ENCODE measurements at places on chromosomes 2 and 18.

DNA sequence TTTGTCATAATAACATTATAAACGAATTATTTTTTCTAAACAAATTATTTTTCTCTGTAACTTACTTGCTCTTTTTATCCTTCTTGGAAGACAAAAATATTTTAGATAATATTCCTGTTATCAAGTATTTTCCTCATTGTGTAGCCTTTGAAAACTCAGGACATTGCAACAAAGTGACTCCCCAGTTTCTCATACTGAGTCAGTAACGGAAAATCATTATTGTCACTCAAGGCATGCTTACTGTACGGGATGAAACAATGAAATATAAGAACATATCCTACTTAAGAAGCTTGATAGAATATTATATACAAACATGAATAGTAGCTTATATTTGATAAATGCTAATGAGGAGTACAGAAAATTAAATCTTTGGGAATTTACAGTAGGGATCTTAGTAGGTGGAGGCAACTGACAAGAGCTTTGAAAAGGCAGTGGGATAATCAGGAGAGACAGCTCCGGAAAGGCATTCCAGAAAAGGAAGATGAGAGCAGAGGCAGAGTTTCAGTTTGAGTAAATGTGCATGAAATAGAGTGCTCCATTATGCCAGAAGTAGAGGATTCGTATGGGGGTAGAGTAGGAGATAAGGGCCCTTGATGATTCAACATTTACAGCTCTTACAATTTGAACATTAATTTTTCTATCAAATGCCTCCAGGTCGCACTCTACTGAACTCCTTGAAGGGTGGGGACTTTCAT, 14.0 kb upstream of the YES1 start:
- DNase-seq = no peak

DNA sequence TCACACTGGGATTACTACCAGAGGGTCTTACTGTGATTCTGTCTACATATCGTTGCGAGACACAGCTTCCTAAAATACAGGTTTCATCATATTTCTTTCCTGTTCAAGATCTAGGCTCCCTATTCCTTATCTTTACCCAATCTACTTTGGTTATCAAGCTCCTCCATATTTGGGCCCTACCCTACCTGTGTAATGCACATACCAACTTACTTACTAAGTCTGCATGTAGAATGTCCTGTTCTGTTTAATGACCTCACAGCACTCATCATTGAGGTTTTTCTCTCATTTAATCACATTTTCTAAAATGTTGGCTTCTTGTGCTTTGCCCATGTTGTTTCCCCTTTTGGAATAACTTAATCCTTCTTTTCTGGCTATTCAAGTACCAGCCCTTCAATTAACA, 551.1 kb downstream of the ZEB2 start:
- DNase-seq = no peak

- no peak for DNase-seq
Measured at GRCh38 chr2:234881413-234882241, 70.2 kb upstream of the SH3BP4 start.

DNA sequence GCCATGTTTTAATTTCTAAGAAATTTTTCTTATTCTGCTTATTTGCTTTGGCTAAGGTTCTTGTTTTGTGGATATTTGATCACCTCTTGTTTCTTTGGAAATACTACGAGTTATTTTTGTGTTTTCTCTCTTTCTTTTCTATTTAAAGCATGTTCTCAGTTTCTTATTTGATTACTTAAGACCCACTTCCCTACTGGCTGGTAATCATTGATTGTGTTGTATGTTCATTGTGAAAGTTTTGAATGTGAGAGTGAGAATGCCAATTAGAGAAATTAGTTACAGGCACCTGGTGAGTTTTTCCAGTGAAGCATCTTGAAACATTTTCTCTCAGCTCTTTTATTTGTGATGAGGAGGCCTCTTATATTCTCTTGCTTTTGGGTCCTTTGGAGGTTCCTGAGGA, 226.7 kb upstream of the MC4R start:
- DNase-seq = no peak

- no peak for DNase-seq
Measured at GRCh38 chr2:73291093-73291460, 2.3 kb downstream of the EGR4 start.

DNA sequence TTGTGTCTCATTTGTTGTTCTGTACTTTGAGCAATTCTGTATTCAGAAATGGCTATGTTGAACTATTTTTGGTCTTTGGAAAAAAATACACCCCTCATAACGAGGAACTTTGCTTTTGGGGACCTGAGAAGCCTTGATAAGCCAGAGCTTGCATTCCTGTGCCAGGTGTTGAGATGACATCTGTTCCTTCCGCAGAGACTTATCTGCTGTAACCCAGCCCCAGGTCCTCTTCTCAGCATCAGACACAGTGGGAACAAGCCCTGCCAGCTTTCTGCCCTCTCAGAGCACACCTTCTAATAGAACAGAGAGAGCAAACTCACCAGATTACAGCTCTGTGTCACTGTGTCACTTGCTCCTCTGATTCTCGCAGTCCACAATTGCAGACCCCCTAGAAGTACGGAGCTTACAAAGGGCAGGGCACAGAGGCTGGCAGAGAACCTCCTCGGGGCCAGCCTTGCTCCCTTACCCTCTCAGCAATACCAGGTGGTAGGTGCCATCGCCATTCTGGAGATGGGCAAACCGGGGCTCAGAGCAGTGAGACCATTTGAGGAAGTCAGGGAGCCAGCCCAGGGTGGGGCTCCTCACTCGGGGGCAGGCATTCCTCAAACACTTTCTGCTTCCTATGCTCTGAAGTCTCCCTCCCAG, 97.4 kb downstream of the DDX1 start:
- DNase-seq = no peak

- no peak for DNase-seq
Measured at GRCh38 chr2:128374001-128374710, 55.5 kb upstream of the HS6ST1 start.

GRCh38 chr2:139175510-139175909, 395.3 kb upstream of the NXPH2 start:
- no peak for DNase-seq

- DNase-seq = no peak
Measured at GRCh38 chr2:120307482-120307881, 38.5 kb upstream of the INHBB start.

- no peak for DNase-seq
Measured at GRCh38 chr2:191174442-191174841, 23.6 kb upstream of the STAT4 start.

- DNase-seq = no peak
Measured at GRCh38 chr18:10840743-10841142, 308.6 kb downstream of the PIEZO2 start.

DNA sequence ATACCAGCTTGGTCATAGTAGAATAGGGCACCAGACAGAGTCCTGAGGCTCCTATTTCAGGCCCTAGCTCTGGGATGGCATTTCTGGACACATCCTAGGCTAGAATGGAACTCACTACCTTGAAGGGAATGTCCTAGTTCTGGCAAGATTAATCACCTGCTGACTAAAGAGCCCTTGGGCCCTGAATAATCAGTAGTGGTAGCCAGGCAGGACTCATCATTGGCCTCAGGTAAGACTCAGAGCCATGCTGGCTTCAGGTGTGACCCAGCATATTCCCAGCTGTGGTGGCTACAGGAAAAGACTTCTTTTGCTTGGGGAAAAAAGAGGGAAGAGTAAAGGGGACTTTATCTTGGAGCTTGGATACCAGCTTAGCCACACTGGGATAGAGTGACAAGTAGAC, 131.0 kb upstream of the SRD5A2 start:
- no peak for DNase-seq

- no peak for DNase-seq
Measured at GRCh38 chr2:24972315-24972961, 683 bp upstream of the DNAJC27 start.

DNA sequence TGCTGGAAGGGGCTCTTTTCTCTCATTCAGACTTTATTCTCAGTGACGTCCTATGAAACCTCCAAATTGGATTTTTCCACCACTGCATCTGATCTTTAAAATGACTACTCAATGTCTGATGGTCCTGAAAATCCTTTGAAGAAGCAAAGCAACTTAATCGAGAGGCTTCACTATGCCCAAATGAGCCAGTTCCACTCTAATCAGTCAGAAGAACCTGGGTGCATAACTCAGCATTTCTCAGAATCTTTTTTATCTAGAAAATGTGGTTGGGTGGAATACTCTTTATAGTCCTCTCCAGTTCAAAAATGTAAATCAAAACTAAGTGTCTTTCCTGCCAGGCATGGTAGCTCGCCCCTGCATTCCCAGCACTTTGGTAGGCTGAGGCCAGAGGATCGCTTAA, 60.7 kb downstream of the PRELID3A start:
- no peak for DNase-seq

- no peak for DNase-seq
Measured at GRCh38 chr2:111219734-111220505, 99.2 kb downstream of the BCL2L11 start.

- no peak for DNase-seq
Measured at GRCh38 chr18:33577685-33578517, at the start of gene ASXL3. Gene ASXL3, plus strand, starts transcription at chr18:33578219. Its CDS starts 413 bp downstream, at chr18:33578632.

GRCh38 chr2:238107525-238108422, 7.6 kb downstream of the ESPNL start:
- no peak for DNase-seq

DNA sequence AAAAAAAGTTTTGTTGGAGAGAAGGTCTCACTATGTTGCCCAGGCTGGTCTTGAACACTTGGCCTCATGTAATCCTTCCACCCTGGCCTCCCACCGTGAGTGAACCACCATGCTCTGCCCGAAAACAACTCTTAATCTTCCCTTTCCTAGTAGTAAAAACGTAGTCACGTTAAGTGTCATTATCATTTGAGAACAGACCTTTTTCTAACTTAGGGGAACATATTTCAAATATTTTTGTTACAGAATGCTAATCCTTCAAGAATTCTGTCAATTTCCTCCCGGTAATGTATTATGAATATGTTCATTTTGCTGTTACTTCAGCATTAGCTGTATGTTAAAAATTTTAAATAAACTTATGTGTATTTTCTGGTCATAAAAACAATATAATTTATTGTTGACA, 49.7 kb downstream of the MTA3 start:
- DNase-seq = no peak

- no peak for DNase-seq
Measured at GRCh38 chr2:9235147-9236044, 28.8 kb downstream of the ASAP2 start.

GRCh38 chr18:37710726-37711125, 145.1 kb upstream of the CELF4 start:
- no peak for DNase-seq

DNA sequence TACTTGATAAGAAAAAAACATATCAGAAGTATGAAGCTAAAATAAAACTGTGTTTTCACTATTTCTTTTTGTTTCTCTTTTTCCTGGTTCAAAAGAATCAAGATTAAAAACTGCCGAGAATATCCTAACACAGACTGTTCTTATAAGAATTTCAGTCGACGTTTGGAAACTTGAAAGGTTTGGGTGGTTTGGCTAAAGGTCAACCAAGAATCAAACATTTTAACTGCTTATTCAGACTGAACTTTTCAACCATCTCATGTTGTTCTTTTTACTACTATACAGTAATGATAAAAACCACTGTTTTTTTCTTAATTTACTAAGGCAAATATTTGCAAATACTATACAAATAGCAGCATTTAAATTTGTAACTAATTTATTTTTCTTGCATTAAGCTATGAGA, 308.5 kb upstream of the TFPI start:
- no peak for DNase-seq

DNA sequence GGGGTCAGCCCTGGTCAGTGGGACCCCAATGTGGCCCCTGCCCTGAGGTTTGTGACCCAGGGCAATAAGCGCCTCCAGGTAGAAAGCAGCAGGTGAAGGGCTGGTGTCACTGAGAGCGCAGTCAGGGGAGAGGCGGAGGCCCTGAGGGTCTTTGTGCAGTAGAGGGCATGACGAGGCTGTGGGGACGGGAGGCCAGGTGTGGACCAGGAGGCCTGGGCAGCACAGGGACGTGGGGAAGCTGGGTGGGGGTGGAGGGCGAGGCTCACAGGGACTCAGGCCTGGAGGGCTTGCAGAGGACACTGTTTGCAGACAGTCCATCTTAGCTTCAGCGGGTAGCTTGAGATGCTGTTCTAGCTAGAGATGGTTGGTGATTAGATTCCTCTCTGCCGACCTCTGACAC, 32.0 kb downstream of the TRAF3IP1 start:
- no peak for DNase-seq

- DNase-seq = no peak
Measured at GRCh38 chr18:32674491-32674890, 98.3 kb downstream of the KLHL14 start.

- no peak for DNase-seq
Measured at GRCh38 chr2:18750672-18751554, 161.5 kb upstream of the NT5C1B start.

DNA sequence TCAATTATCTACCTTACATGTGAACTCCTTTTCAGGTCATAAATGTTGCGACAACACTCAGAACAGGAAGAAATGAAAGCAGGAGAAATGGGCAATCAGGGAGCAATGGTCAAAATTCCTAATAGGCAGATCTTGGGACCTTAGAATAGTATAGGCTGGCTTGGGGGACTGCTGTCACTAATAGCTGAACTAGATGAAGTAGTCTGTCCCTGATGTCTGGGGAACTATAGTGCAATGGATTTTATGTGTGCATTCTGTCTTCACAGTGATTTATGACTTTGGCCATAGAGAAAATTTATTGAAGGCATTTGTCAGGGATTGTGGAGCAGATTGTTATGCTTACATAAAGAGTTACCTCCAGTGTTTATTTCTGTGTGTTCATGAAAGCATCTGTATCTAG, 6.1 kb upstream of the DPP10 start:
- DNase-seq = no peak

- no peak for DNase-seq
Measured at GRCh38 chr2:44777537-44777936, 164.0 kb upstream of the SIX3 start.

DNA sequence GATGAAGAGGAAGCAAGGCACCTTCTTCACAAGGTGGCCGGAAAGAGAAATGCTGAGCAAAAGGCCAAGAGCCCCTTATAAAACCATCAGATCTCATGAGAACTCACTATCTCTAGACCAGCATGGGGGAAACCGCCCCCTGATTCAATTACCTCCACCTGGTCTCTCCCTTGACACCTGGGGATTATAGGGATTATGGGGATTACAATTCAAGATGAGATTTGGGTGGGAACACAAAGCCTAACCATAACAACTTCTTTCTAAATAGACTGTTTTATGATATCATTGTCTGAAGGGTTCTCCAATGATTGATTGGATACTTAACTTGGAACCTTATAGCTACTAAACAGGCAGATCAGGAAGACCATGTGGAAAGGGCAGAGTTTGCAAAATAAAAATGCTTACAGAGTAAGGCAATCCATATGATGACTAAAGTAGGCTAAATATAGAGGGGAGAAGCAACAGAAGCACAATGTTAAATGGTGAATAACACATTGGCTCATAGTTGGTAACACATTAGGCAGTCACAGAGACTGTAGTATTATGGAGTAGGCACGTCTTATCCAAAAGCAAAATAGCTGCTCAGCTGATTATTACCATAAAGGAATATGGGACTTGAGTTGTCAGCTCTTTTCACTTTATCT, 179.0 kb downstream of the BARD1 start:
- no peak for DNase-seq

GRCh38 chr18:62450546-62451410, 72.0 kb upstream of the ZCCHC2 start:
- peak; percentile 30 for DNase-seq
